NCI-H1436 (cell line): ENCODE measurements at places on chromosomes 11 and 22.

- DNase-seq, result no peak
These were observed 8.1 kb downstream of the EHD1 start for GRCh38 chr11:64870176-64870892.

GRCh38 chr22:37884420-37884819, 21.7 kb upstream of the MICALL1 start:
- DNase-seq, result no peak

GRCh38 chr22:50483977-50484853, 2.4 kb upstream of the MIOX start:
- no peak for DNase-seq

- DNase-seq, result no peak
These were observed 58.3 kb upstream of the SORL1 start for GRCh38 chr11:121393855-121394254.

- DNase-seq, result peak; percentile 8
These were observed 1.4 kb downstream of the PATZ1 start for GRCh38 chr22:31344578-31345330.

- DNase-seq, result no peak
These were observed 64.3 kb downstream of the SMIM38 start for GRCh38 chr11:69219991-69220390.

DNA sequence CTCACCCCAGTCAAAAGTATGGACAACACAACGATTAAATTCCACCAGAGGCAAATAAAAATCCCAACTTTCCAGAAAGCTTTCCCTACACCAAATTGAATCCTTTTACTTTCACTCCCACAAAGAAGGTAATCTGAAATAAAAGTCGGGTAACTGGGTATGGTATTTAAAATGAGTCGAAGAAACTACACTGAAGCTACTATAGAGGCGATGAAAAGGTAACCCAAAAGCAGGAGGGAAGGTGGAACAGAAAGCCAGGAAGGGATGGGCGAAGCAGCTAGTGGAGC, 1.1 kb downstream of the PICALM start:
- DNase-seq, result no peak

GRCh38 chr11:26830757-26831156, 108.9 kb upstream of the SLC5A12 start:
- DNase-seq, result no peak

GRCh38 chr11:118689503-118689851, 10.0 kb upstream of the TREH start:
- DNase-seq, result no peak

GRCh38 chr11:72998676-72999075, 143.4 kb downstream of the FCHSD2 start:
- DNase-seq, result no peak

- DNase-seq, result no peak
These were observed 36.8 kb upstream of the RBFOX2 start for GRCh38 chr22:36065462-36065774.
